ENCODE measurements at places on chromosomes 3 and 15.
A peak's percentile ranks its signal among the peaks of the same experiment; 100 is the strongest.

GRCh38 chr15:100059094-100059493 lies 282.7 kb downstream of the ADAMTS17 start:
- DNase-seq, result no peak

- no peak for DNase-seq
These were observed 4.6 kb downstream of the SNRK start for GRCh38 chr3:43290956-43291355.

DNA sequence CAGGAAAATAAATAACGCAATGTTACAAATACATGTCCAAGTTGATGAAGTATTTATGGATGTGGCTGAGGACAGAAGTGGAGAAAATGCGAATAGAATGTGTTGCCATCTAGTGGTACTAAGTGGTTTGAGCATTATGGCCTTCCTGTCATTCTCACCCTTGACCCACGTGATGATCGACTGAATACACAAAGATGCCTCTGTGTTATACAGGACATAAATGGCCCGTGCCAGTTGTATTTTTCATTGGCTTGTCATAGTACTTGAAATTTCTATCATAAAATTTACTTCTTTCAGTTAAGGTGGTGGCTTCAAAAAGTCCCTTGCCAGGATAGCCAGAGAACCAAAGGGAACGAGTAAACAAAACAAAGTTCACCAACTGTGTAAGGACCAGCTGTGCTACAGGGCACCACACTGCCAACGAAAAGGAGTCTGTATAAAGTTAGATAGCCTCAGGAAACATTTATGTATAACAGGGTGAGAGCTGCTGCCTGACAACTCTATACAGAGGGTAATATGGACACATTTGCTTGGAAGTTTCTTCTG lies 103.7 kb downstream of the MYH15 start:
- peak; percentile 57 for DNase-seq

GRCh38 chr3:46882377-46883053 lies 5.0 kb downstream of the PTH1R start:
- no peak for DNase-seq

DNA sequence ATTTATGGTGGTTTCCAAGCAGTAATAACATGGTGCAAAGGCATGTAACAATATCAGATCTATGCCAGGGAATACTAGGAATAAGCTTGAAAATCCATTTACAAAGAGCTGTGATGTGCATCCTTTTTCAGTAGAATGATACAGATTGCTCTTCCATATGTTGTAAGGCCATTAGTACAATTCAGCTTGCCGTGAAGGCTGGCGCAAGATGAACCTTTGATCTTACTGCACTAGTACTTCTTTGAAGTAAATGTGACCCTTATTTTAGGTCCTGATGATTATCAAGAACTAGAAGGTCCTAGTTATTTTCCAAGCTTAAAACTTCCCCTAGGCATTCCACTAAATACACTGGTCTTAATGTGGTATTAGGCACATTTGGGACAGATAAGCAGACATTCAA lies 210.1 kb upstream of the CD96 start:
- DNase-seq, result no peak

DNA sequence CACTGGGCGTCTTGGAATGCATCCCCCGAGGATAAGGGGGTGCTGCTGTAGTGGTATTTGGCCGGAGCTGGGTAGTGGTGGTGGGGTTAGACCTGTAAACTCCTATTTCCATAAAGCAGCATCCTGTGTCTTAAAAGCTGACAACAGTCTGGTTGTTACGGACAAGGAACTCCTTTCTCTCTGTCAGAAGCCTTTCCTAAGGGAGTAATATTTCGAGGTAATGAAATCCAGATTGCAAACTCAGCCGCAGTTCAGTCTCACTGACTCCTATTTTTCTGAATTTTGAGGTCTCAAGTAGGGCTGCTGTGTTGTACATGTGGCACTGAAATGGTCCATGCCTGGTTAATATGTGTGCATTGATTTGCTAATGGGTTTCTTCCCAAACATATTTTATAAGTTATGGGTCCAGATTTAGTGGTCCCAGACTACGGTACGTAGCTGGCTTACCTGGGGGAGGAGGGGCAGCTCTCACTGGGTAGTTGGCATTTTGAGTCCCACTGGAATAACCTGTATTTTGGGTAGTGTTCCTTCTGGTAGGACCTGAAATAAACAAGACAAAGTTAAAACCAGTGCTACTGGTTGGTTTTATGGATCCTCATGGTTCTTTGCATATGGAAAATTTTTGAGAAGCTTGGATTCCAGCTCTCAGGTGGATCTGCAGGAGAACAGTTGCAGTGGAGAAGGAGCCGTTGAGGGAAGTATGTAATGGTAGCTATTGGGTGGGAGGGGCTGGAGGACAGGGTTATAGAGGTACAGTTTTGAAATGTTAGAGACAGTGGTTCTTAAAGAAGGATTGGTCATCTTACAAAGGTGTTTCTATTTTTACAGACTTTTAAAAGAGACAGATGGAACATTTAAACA lies 48.6 kb upstream of the LDHAL6B start:
- DNase-seq, result no peak

DNA sequence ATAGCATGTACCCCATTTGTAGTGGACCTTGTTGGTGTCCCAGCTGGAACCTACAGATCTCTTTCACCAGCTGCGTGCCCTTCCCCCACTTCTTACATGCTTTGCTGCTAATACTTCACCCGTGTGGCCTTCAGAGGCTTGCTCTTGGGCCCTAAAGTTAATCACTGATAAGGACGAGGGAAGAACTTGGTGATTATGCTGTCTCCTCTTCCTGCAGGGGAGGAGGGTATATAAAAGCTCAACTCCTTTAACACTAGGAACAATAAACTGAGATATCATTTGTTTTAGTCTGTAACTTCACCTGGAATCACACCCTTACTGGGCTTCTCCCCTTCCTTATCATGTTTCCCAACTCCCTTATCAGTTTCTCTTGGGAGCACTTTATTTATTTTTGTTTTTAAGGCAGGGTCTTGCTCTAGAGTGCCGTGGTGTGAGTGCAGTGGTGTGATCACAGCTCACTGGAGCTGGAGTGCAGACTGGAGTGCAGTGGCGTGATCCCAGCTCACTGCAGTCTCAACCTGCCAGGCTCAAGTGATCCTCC lies 43.2 kb upstream of the PIK3R4 start:
- no peak for DNase-seq

DNA sequence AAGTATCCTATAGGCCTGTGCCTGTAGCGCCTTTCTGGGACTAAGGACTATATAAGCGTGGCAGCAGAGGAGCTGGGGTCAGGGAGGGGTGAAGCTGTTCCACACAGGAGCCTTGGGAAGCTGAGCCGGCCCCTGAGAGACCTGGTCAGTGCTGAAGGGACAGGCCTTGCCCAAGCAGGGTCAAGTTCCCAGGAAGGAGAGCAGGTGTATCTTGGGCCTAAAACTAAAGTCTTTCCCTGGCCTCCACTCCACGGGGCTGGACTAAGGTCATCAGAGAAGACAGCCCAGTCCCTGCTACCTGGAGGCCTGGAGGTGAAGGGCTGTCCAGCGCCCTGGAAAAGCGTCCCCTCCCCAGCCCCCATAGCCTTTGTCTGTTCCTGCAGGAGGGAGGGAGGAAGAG lies 23.9 kb upstream of the NR2C2 start:
- DNase-seq, result no peak

GRCh38 chr3:66028457-66028856 lies 10.3 kb downstream of the MAGI1 start:
- DNase-seq, result no peak

DNA sequence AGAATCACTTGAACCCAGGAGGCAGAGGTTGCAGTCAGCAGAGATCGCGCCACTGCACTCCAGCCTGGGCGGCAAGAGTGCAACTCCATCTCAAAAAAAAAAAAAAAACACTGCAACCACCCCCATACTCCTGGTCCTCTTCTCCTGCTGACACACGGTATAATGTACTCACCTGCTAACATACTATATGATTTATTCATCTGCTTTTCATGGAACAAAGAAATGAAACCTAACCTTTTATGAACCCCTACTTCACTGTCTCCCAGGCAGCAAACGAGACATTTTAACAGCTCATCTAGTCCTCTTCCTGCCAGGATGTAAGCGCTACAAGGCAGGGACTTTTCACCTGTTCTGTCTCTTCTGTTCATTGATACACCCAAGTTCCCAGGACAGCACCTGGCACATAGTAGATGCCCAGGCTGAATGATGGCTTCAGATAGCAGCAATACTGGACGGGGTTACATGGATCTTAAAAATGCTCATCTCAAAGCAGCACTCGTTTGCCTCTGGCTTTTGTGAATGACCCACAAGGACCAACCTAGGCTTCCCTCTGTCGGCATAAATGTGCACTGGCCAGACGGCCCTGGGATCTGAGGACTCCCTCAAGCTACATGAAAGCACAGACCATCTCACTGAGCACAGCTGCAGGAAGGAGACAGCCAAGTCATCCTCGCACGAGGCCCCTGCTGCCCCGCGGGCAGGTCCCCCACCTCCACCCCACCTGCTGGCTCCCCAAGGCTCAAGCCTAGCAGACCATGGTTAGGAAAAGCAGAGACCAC lies 20.3 kb downstream of the XXYLT1 start:
- DNase-seq, result no peak

DNA sequence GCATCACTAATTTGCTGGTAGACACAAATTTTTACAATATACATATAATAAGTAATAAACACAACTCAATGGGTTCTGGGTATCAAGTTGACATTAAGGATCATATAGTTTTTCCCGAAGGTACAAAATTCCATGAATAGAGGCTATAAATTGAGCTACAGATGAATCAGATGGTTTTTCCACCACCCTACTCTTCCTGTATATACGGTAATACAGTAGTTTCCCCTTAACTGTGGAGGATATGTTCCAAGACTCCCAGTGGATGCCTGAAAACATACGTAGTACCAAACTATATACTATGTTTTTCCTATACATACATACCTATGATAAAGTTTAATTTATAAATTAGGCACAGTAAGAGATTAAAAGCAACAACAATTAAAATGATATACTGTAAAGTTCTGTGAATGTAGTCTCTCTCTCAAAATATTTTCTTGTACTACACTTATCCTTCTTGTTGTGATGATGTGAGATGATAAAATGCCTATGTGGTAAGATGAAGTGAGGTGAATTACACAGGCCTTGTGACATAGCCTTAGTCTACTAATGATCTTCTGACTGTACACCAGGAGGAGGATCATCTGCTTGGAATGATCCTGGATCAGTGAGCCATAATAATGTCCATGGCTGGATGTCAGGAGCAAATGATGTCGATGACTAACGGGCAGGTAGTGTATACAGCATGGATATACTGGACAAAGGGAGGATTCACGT lies 116.7 kb downstream of the NR1I2 start:
- DNase-seq, result no peak

GRCh38 chr3:79976466-79976865 lies 208.7 kb upstream of the ROBO1 start:
- DNase-seq, result no peak

- no peak for DNase-seq
These were observed 103.1 kb upstream of the CCNL1 start for GRCh38 chr3:157263027-157263426.

DNA sequence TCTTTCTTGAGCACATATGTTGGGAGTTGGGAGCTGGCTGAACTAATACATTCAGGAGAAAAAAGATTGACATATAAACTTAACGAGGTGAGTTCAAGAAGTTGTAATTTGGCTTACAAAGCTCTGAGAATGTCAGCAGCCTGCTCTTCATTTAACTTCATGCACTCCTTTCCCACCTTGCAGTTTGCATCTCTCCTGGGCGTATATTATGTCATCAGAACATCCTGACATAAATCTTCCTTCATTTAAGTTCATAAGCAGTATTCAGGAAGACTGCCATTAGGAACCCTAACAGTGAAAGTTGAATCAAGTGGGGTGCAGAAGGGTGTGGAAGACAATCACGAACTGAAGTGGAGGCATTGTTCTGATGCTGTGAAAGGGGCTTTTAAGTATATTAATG lies 288.1 kb downstream of the ARPP21 start:
- DNase-seq, result no peak

- DNase-seq, result no peak
These were observed 7.0 kb downstream of the RFTN1 start for GRCh38 chr3:16506451-16506850.

- DNase-seq, result no peak
These were observed 75.4 kb downstream of the CDC25A start for GRCh38 chr3:48112813-48113212.

DNA sequence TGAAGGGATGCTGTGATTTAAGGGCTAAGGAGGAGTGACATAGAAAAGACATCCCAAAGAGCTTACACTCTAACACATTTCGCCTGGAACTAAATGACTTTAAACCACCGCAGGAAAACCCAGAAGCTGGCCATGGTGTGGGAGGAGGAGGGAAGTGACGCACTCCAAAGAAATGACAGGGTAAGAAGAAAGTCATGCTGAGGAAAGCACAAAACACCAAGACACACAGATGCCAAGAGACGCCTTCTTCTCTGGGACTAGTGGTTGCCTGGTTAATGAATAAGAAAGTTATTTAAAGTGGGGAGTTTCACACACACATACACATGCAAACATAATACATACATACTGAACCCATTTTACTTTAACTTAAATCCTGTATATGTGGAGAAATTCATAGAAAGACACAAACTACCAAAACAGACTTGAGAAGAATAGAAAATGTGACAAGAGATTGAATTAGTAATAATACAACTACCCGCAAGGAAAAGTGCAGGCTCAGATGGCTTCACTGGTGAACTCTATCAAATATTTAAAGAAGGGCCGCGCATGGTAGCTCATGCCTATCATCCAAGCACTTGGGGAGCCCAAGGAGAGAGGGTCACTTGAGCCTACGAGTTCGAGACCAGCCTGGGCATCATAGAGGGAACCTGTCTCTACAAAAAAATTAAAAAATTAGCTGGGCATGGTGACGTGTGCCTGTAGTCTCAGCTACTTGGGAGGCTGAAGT lies 125.5 kb downstream of the NSMCE3 start:
- peak; percentile 27 for DNase-seq

GRCh38 chr3:32176989-32177701 lies 61.3 kb upstream of the CMTM8 start:
- peak; percentile 53 for DNase-seq

- DNase-seq, result no peak
These were observed 20.8 kb downstream of the VGLL4 start for GRCh38 chr3:11622586-11623550.

DNA sequence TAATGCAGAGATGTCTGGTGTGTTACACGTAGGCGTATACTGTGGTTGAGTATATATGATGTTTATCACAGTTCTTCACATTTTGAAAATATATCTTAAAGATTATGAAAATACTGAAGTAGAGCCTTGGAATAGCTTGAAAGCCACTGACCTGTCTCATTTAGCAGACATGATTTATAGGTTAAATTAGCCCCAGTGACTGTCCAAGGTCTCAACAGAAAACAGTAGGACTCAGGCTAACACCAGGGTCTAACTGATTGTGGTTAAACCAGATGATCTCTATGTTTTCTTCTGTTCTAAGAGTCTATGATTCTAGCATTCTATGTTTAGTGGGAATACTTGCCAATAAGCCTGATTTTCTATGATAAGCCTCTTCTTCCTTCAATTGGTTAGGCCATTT lies 166.4 kb upstream of the NR2E3 start:
- DNase-seq, result no peak

- DNase-seq, result no peak
These were observed 3.8 kb upstream of the LARP6 start for GRCh38 chr15:70857562-70858285.

DNA sequence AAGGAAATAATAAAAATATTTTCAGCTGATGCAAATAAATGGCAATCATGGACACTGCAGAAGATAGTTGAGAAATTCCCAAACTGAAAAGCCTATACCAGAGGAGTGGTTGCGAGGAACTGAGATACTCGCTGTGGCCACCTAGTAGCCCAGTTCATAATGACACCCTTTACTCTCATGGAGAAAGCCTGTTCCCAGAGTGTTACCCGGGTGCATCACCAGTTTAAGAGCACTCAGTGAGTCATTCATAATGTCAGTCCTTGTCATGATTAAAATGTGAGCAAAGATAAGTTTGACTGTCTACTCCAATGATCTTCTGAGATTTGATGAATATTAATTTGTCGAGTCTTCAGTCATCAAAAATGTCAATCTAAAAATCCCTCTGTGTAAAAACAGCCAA lies 138.4 kb upstream of the LRRC3B start:
- DNase-seq, result peak; percentile 6

All from HTR-8/SVneo (cell line).